ENCODE measurements at places on chromosomes 2 and 18.

- DNase-seq, result no peak
Measured at GRCh38 chr2:7634409-7634808, 717.2 kb downstream of the RNF144A start.

GRCh38 chr2:11477994-11478393, 12.0 kb upstream of the E2F6 start:
- peak; percentile 89 for DNase-seq

DNA sequence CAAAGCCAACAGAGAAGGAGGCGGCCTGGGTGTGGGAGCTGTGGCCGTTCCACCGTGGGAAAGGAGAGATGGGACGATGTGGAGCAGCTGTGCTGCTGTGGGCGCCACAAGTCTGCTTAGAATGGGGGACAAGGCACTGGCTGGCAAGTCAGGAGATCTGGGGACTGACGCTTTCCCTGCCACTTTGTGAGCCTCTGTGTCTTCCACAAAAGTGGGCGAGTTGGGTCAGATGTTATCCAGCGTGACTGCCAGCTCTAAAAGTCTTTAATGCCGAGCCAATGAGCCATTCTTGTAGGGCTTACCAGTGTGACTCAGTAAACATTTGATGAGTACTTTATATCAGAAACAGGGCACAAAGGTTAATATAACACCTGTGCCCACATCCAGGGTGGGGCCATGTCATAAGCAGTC, 113.6 kb upstream of the MGAT5 start:
- no peak for DNase-seq

GRCh38 chr18:62717925-62718800, 2.8 kb downstream of the PHLPP1 start:
- DNase-seq, result no peak

- no peak for DNase-seq
Measured at GRCh38 chr2:212957624-212958023, 193.8 kb downstream of the IKZF2 start.

Data from stimulated activated CD4-positive, alpha-beta T cell treated with anti-CD3 and anti-CD28 coated beads, Interleukin-4, amount 100 ng/mL, for 24 hours (primary cell).